ENCODE measurements at places on chromosomes 3 and 15.

GRCh38 chr3:114756506-114757279 lies 390.4 kb downstream of the ZBTB20 start:
- no peak for DNase-seq

DNA sequence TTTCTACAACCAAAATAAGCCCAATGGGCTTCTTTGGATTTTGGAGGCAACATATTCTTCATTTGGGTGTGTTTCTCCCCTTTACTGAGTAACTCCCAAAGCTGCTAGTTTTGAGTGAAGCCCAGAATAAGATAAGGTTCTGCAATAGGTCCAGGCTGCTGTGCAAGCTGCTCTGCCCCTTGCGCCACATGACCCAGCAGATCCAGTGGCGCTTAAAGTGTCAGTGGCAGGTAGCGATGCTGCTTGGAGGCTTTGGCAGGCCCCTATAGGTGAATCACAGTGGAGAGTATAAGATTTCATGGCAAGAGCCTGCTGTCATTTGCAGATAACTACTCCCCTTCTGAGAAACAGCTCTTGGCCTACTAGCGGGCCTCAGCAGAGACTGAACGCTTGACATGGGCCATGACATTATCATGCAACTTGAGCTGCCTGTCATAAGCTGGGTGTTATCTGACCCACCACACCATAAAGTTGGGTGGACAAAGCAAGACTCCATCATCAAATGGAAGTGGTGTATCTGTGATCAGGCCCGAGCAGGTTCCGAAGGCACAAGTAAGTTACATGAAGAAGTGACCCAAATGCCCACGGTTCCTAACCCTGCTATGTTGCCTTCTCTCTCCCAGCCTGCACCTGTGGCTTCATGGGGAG lies 88.4 kb upstream of the OXTR start:
- no peak for DNase-seq

- DNase-seq, result peak; percentile 14
These were observed 67.5 kb downstream of the RPL22L1 start for GRCh38 chr3:170802164-170803151.

DNA sequence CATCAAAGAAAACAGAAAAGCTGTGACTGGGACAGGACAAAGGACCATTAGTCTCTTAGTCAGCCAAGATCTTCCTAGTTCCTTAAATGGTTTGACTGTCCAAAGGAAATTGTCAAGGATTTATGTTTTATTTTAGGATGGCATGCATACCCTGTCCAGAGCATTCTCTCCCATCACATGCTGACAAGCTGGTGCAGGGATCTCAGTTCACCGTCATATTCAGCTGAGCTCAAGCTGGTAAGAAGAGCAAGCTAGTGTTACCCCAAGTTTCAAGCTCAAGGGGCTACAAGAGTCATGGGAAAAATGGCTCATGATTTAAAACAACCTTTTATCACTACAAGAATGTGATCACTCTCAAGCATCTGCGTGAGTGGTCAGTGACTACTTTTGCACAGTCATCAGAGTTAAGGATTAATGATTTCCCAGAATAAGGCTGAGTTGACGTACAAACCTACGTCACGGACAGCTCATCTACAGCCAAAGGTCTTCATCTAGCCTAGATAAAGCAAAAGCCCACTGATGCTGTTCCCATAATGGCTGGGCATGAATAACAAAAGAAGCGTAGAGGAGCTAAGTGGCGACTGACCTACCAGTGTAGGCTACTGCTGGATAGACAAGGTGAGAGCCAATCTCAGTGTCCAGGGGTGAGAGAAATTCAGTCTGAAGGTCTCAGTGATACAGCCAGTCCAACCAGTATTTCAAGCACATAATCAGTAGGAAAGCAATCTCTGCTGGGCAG lies 157.5 kb downstream of the GABRB3 start:
- DNase-seq, result no peak

GRCh38 chr3:129005526-129006303 lies 4.6 kb downstream of the EFCC1 start:
- DNase-seq, result no peak

DNA sequence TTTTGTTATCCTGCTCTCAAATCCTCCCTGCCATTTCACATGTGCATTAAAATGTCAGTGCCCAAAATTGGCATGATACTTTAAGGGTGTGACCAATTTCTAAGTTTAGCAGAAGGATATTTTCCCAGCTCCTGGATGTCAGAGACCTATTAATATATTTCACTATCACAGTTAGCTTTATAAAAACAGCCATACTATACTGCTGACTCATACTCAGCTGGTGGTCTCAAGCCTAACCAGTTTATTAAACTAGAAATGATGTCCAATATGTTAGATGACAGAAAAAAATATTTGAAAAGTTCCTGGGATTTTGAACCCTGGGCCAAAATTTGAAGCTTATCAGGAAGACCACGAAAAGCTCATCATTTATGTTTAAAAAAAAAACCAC lies 60.9 kb upstream of the ZNF280D start:
- DNase-seq, result no peak

- no peak for DNase-seq
These were observed 260.4 kb downstream of the EPHB1 start for GRCh38 chr3:135055449-135055848.

DNA sequence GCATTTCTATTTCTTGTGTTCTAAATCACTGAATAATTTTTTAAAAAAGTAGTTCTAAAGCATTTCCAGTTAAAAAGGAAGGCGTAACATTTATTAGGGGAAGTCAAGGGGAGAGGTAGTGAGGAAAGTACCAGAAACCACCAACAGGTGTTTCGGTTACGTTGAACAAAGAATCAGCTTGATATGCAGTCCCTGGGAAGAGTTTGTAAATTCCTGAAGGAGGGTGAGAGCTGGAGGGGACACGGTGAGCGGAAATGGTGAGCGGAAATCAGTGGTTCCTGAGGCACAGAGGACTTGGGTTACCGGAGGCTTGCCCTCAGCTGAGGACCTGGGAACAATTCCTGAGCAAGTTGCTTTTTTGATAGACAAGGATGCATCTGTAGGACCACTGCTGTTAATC lies 17.8 kb downstream of the MAP2K1 start:
- no peak for DNase-seq

DNA sequence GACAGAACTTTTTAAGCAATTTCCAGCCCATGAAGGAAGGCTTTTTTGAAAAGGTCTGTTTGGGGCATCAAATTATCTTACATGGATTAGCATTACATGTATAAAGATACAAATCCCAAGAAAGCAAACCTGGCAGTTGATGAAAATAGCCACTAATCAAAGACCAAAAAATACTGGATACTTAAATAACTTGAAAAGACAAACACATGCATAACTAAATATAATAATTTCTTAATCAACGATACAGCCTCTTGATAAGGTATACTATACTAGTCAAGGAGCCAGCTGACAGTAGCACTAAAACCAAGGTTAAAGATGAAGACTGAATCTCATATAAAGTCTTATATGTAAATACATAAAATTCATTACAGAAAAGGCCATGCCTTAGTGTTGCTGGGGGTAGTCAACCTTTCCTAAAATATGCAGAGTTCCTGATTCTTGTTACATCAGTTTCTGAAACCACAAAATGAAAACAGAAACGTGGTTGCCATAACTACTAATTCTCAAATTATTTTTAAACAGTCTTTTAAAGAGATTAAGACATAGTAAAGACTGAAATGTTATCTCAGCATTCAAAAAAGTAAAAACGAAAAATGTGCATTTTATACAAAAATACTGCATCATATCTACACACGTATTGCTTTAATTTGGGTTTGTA lies 2.0 kb downstream of the ANKRD28 start:
- no peak for DNase-seq

DNA sequence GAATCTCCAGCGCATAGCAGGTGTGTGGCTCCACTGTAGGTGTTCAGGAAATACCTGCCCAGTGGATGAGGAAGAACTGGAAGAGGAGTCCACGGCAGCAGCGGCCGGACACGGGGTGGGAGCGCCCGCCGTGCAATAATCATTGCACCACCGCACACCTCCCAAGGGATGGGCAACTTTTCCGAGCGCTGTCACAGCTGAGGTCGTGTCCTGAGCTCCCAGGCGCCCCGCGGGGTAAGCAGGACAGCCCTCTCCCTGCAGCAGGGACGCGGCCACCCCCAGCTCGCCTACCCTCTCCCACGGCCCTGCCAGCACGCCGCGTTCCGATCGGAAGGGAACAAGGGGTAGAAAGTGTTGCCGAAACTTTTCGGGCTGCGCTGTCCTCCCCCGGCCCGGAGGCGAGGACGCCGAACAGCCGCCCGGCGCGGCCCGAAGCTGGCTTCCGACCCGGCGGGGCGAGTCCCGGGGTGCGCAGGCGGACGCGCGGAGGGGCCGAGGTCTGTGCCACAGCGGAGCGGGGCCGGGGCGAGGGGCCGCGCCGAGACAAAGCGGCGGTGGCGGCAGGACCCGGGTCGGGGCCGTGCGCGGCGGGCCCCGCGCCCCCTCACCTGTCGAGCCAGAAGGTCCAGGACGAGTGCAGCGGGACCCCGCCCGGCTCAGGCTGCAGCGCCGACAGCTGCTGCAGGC lies 475 bp downstream of the EIF4E3 start:
- DNase-seq, result no peak

GRCh38 chr3:32405711-32406323 lies 14.2 kb downstream of the CMTM7 start:
- DNase-seq, result no peak

- no peak for DNase-seq
These were observed 25.9 kb downstream of the SNX33 start for GRCh38 chr15:75673426-75674235.

GRCh38 chr3:61894988-61895935 lies 333.9 kb downstream of the PTPRG start:
- no peak for DNase-seq

DNA sequence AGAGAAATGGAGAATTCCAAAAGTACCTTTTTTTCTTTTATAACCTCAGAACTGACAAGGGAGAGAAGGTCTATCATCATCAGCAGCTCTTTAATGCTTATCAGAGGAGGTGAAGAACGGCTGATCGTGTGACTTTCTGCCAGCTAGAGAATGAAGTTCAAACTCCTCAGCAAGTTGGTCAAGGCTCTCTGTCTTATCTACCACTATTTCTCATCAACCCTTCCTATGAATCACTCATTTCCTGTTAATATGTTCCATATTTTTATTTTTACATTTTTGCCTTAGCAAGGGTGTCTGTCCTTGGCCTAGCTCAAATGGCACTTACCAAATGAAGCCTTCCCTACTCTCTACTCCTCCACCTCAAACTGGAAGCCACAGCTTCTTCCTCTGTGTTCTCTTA lies 73.1 kb upstream of the TSPAN3 start:
- no peak for DNase-seq

DNA sequence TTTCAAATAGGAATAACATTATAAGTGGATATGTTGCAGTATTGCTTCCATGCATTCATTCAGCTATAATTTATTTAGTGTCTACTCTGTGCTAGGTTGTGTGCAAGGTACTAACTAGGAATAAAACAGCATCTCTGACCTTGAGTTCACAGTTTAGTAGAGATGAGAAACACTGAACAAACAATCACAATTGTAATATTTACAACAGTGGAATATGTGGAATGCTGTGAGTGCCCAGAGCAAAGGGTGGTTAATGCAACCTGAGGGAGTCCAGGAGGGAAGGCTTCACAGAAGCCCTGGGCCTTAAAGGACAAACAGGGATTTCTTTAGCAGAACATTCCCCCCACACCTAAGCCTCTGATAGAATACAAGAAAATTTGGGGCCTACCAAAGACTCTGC lies 13.3 kb downstream of the SFMBT1 start:
- DNase-seq, result no peak

All from NCI-H526 treated with DMSO at 0.1 percent for 48 hours (cell line).